ENCODE measurements at places on chromosomes 2 and 18. TPM values are rescaled to one million over a fixed set of nuclear protein-coding genes. Genes with fewer than 3 reads are reported as not detected.

The ANKRD30B gene
- under 0.01 TPM for total RNA-seq

The CPS1 gene
- total RNA-seq = 3.7 TPM

The OTX1 gene
- total RNA-seq = not detected

The GREB1 gene
- 6.8 TPM for total RNA-seq

The TMEM182 gene
- total RNA-seq = 152 TPM

The UGT1A9 gene
- total RNA-seq = not detected

The PLGLB1 gene
- total RNA-seq = 2.1 TPM

The CD302 gene
- total RNA-seq = 9.9 TPM

The SLC23A3 gene
- total RNA-seq = 0.52 TPM

The CROCC2 gene
- total RNA-seq = under 0.01 TPM

The RNF125 gene
- total RNA-seq = 9.4 TPM

The FBLN7 gene
- total RNA-seq = 9.9 TPM

The LOXHD1 gene
- total RNA-seq = 1.6 TPM

The METTL4 gene
- 6.3 TPM for total RNA-seq

The TRIM43 gene
- total RNA-seq = not detected

The HOXD12 gene
- not detected for total RNA-seq

The NXPH2 gene
- total RNA-seq = 9.4 TPM

The TIMM21 gene
- total RNA-seq = 19.8 TPM

The PRSS56 gene
- total RNA-seq = 1.0 TPM

The FECH gene
- total RNA-seq = 50.6 TPM

The CASP8 gene
- 8.4 TPM for total RNA-seq

The GAL3ST2 gene
- not detected for total RNA-seq

The ZNF236 gene
- total RNA-seq = 17.2 TPM

The CRYGC gene
- not detected for total RNA-seq

The ZRANB3 gene
- 12.5 TPM for total RNA-seq

The FBXO36 gene
- 2.1 TPM for total RNA-seq

The CHRND gene
- 32.9 TPM for total RNA-seq

The CDH2 gene
- 4.7 TPM for total RNA-seq

The PDE1A gene
- total RNA-seq = 9.9 TPM

The CCDC142 gene
- total RNA-seq = 30.3 TPM

The DLGAP1 gene
- 0.52 TPM for total RNA-seq

The PARD6G gene
- 3.7 TPM for total RNA-seq

The PLCD4 gene
- total RNA-seq = 27.7 TPM

The TNFRSF11A gene
- total RNA-seq = 8.9 TPM

The NIFK gene
- total RNA-seq = 39.7 TPM

The HRH4 gene
- not detected for total RNA-seq

The OSGEPL1 gene
- total RNA-seq = 15.1 TPM

The PRKAG3 gene
- 9.9 TPM for total RNA-seq

The LAPTM4A gene
- 269 TPM for total RNA-seq

The CDCA7 gene
- 9.9 TPM for total RNA-seq

The LCT gene
- total RNA-seq = not detected

The NR4A2 gene
- 0.52 TPM for total RNA-seq

The CAPN14 gene
- total RNA-seq = not detected

The RIT2 gene
- total RNA-seq = not detected

The GCKR gene
- not detected for total RNA-seq

The MARCHF4 gene
- total RNA-seq = not detected

The EMILIN2 gene
- total RNA-seq = 23.0 TPM

The SCYGR4 gene
- not detected for total RNA-seq

The ZNF514 gene
- total RNA-seq = 22.4 TPM

The OTOS gene
- not detected for total RNA-seq

The CFAP65 gene
- not detected for total RNA-seq

The RAX gene
- not detected for total RNA-seq

Measured in skeletal muscle tissue (tissue), 5 donors.